GM19239 (cell line): ENCODE measurements at places on chromosomes 4 and X.

DNA sequence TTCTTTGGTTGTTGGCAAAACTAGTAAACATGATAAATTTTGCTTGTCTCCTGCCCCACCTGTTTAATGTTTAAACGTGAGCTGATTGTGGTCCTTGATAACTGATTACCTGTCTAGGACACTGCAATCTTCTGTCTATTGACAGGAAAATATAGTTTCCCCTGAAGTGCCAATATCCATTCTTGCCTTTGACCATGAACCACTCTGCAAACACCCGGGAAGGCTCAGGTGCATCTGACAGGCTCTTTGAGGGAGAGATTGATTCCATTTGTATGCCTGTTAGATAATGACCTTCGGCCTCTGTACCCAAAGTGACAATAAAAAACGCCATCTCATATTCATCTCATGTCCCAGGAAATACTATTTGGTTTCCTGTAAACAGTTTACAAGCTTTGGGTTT, 453.0 kb downstream of the CENPC start:
- DNase-seq: no peak

GRCh38 chr4:164614999-164615398, 138.9 kb upstream of the SMIM31 start:
- DNase-seq: no peak

GRCh38 chrX:79400623-79401022, 33.5 kb upstream of the ITM2A start:
- DNase-seq: no peak

DNA sequence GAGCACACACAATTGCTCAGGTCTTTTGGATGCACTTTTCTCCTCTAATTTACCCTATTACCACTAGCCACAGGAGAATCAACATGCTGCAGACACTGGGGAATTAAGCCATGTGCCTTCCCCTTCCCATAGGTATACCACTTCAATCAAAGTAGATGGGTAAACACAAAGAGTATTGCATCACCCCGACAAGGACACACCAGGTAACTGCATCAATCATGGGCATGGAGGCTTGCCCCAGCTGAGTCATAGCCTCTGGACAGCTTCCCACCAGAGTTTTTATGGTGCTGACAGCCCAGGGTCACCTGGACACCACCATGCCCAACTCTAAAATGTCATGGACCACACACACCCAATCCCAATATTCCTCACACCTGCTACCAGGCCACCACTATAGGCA, 197.2 kb upstream of the AR start:
- no peak for DNase-seq

GRCh38 chrX:114162068-114162735, 421.7 kb upstream of the HTR2C start:
- no peak for DNase-seq

DNA sequence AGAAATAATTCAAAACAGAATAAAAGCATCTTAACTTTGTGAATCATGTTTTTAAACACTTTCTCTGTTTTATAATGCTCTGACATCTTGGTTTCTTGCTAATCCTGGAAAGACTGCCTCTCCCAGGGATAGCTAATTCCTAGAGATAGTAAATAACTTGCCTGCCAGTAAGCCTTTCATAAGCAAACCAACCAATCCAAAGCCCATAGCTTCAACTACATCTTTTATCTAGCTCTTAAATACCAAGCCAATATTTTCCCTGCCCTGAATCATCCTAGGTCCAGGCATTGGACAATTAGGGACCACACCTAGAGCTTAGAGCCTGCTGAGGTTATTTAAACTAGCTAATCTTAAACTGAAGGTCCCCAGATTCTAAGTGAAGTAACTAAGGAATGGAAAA, 223.7 kb upstream of the DIPK2B start:
- no peak for DNase-seq

- no peak for DNase-seq
These were observed 239.1 kb downstream of the ASMT start for GRCh38 chrX:1853916-1854315.

DNA sequence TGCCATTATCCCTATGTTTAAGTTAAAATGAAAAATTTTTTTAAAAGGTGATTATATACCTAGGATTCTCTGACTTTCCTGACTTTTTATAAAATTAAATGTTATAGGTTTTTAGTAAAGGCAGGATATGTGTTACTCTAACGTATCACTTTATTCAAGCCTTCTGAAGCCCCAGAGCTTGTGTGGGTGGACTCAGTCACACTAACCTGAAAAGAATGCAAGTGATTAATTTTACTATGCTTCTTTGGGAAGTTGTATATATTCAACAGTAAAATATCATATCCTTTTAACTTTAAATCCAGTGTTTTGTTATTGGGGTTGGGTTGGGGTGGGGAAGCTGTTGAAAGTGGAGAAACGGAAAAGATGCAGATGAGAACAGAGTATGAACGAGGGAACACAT, 22.8 kb downstream of the PDLIM3 start:
- no peak for DNase-seq

GRCh38 chrX:55663584-55663983, 40.4 kb downstream of the FOXR2 start:
- DNase-seq: no peak

DNA sequence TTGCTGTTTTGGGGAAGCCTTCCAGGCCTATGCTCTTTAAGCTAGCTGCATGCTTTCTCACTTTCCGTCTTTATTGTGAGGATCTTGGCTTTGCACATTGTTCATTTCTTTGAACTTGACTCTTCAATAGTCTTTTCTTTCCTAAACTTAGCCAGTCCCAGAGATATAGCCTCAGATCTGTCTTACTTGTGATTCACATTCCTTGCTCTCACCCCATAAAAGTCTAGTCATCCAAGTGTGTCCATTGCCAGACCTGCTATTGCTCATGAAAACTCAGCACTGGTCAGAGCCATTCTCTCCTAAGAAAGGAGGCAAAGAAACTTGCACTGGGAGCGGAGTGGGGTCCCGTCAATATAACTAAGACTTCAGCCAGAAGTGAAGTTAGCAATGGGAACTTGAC, 275.0 kb upstream of the CTSO start:
- DNase-seq: no peak

- no peak for DNase-seq
These were observed 12.1 kb downstream of the TEX13B start for GRCh38 chrX:107970073-107970472.

DNA sequence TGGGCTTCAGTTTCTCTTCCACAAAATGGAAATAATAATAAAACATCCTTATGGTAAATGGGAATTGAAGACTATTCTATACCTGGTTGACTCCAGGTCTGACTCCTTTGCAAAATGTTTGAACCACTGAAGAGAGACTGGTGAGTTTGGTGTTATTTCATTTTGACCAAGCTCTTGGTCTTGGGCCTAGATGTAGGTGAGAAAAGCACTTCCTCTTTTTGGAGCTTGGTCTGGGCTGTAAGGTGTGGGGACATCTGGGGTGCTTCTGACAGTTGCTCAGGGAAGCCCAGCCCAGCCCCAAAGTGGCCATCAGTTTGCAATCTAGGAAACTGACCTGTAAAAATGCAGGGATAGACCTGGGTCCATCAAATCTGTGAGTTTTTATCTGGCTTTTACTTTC, 26.8 kb upstream of the SOD3 start:
- DNase-seq: peak; percentile 19

DNA sequence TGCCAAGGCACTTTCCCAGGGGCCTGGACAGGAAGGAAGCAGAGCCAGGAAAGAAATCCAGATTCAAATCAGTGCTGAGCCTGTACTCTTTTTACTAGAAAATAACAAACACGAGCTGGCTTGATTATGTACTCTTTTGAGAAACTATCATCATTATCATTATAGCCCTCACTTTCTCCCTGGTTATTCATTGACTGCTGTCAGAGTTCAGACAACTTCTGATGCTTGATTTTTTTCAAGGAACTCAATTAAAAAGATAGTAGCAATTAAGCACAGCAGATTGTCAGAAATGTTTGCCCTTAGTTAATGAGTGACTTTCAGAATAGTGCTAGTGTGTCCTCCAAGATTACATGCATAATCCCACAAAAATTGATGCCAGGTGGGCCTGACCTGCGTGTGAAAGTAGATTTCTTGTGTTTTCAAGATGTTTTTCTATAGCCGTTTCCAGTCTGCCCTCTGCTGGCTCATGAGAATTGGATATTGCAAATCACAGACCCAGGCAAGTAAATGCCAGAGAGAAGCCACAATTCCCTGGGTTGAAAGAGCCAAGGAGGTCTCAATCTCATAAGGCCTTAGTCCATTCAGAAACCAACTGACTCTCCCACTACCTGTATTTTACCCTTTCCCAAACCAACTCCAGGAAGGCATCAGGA, 14.3 kb upstream of the PNPLA4 start:
- no peak for DNase-seq

GRCh38 chr4:186915816-186916215, 192.2 kb upstream of the FAT1 start:
- no peak for DNase-seq

DNA sequence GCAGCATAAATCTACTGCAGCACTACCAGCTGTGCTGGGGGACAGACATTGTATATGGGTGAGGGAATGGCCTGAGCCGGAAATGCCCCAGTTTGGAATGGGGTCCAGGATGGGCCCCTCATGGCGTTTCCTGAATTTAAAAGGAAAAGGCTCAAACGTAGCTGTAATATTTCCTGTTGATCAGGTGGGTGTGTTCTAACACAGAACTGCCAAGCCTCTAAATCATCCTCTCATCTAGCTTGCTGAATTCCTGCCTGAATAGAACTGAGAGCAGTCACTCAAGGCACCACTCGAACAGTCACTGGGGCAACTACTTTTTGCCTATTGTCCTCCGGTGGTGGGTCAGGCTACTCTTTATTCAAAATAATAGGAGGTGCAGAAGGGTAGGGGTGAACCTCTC, 28.7 kb downstream of the ADH6 start:
- DNase-seq: no peak

- DNase-seq: no peak
These were observed 214.3 kb downstream of the RAPGEF2 start for GRCh38 chr4:159317203-159317602.

- DNase-seq: no peak
These were observed 36.3 kb downstream of the SH3BGRL start for GRCh38 chrX:81238166-81238565.

- DNase-seq: no peak
These were observed 1012.1 kb downstream of the FAM133A start for GRCh38 chrX:94686071-94686470.

DNA sequence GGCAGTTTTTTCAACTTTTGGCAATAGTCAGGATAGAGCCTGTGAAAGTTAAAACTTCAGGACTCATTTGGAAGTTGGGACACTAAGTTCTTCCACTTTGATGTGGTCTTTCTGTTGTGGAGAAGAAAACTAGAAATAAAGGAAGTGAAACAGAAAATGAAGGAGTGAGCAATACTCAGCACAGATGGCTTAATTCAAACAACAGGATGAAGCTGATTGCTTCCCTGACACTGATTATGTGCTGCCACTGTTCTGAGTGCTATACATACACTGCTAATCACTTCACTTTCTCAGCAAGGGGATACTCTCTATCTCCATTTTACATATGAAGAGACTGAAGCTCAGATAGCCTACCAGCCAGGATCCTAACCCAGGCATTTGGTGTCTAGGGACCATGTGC, 235.1 kb upstream of the CPEB2 start:
- no peak for DNase-seq

DNA sequence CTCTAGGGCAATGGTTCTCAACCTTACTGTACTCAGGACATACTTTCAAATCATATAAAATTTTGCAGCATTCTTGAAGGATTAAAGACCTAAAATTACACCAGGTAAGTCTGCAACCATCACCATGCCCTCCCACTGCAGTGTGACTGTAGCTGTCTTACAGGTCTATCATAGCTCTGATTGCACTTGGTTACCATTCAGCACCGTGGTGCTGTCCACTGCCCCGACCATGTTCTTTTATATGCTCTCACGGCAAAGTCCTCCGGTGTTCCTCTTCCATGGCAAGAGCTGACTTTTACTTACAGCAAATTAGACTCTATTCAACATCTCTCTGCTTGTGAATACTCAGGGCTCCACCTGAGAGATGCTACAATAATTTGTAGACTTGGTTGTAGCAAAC, 11.5 kb downstream of the CRMP1 start:
- no peak for DNase-seq

- no peak for DNase-seq
These were observed 38.2 kb downstream of the HPGDS start for GRCh38 chr4:94304365-94304971.

- DNase-seq: no peak
These were observed 80.3 kb upstream of the LSM6 start for GRCh38 chr4:146095091-146095690.

GRCh38 chr4:124219389-124219788, 493.1 kb downstream of the ANKRD50 start:
- no peak for DNase-seq

DNA sequence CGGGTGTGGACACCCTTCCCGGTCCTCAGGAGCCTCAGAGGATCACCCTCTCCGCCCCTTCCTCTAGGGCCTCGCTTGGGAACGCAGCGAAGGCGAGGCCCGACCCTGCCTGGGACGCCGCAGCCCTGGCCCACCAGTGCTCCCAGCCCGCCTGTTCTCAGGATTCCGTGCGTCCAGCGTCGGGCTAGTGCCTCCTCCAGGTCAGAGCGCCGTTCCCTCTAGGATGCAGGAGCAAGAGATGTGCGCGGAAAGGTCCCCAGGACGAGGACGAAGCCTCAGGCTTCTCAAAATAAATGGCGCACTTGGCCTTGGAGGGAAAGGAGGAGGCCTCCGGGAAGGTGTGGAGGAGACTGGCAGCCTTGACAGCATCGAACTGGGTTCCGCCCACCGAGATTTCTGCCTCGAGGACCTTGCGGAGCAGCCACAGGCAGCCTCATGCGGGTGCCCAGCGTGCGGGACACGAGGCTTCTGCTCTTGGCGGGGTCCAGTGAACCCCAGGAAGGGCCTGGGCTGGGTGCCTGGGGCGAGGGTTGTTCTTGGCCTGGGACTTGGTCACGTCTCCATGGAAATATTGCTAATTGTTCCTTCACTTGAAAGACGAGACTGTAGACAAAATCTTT, 35.1 kb downstream of the PITX2 start:
- DNase-seq: no peak

DNA sequence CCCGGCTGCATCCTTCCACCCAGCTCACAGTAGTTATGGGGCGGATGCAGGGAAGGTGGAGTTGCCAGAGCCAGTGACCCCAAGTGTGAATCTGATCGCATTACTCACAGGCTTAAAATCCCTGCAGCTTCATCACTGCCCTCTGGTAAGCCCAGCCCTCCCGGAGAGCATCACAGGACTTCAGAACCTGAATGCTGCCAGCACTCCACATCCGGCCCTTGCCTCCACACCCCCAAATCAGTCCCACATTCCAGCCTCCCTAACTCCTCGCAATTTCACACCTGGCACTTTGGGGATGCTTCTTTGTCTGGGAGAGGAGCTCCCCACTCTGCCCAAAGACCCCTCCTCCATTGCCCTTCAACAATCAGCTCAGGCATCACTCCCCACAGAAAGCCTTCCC, 15.6 kb downstream of the RASL11B start:
- no peak for DNase-seq
